ENCODE measurements at places on chromosomes 13 and 19.

DNA sequence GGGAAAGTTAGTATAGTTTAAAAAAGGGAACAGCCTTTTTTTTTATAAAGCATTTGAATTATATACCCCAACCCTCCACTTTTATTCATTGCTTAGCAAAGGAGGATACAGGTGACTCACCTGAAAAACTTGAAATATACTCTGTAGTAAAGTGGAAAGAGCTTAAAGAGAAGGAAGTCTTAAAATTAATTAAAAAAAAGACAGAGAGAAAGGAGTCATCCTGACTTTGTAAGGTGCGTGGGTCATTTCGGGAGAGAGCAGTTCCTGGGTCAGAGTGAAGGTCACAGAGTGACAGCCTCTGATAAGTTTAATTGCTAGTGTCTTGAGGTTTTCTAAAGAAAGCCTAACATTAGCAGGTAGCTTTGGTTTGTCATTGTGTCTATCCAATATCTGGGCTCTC is 310.3 kb downstream of the KLF5 start:
- DNase-seq, result no peak

DNA sequence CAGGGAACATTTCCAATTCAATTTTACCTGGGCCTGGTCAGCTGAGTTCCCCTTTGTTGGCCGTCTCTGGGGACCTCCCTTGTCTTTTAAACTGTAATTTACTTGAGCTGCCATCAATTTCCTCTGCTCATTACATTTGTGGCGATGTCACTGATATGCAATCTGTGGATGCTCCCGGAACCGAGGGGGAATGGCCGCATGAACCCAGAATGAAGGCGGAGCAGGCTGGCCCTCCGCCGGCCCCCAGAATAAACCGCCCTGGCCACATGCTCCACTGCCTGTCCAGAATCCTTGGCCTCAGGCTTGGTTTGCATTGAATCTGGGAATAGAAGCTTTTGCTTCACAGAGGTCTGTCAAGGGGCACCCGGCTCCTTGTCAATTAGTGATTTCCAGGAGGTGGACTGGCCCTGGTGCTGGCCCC is 276.8 kb downstream of the TEX29 start:
- DNase-seq, result no peak

DNA sequence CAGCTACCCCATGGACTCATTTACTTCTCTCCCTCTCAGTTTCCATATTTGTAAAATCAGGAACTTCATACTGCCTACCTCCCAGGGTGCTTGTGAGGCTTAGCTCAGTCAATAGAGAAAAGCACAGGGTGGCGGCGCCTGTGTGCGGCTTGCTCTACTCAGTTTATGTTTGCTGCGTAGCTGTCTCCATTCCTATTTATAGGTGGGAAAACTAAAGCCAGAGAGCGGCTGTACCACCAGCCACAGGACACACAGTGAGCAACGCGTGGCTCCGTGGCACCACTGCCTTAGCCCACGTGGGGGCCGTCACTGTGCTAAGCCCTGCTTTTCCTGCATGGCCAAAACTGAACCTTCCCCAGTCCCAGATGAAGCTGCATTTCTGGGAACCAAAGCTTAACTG is 292.4 kb downstream of the TEX29 start:
- DNase-seq, result no peak

GRCh38 chr13:27396252-27396846 is 28.1 kb upstream of the GTF3A start:
- no peak for DNase-seq

- no peak for DNase-seq
Measured at GRCh38 chr19:39917561-39918182, 16.8 kb downstream of the FCGBP start.

- peak; percentile 91 for DNase-seq
Measured at GRCh38 chr19:18112989-18113478, 15.5 kb downstream of the MAST3 start.

DNA sequence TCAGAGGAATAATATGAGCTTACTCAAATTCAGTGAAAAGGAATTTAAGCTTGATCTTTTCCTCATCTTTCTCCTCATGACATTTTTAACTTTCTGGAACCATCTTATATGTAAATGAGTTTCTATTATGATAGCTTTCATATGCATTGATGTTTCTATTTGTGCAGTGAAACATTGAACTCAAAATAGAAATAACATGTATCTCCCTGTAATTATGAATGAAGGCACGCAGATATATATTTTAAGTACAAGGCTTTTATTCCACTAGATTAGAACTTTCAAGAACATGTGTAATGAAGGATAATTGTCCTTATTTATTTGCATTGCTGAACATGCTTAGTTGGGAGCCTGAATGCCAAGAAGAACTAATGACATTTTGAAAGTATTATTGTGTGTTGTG is 1391.7 kb upstream of the MIR17HG start:
- DNase-seq, result no peak

DNA sequence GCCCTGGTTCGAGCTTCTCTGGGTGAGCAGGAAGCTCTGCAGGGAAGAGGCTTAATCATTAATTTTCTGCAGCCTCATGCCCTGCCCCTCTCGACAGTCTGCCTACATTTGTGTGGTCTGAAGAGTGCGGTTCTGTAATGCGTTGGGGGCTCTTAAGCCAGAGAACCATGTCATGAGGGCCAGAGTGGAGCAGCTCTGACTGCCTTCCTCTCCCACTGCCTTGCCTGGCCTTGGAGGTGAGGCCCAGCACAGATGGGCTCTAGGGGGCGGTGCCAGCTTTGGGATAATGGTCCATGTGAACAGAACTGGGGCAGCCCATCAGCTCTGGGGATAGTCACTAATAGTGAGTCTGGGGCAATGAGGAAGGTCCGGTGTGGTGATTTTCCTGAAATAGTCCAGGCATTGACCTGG is 5.7 kb downstream of the FGF9 start:
- no peak for DNase-seq

DNA sequence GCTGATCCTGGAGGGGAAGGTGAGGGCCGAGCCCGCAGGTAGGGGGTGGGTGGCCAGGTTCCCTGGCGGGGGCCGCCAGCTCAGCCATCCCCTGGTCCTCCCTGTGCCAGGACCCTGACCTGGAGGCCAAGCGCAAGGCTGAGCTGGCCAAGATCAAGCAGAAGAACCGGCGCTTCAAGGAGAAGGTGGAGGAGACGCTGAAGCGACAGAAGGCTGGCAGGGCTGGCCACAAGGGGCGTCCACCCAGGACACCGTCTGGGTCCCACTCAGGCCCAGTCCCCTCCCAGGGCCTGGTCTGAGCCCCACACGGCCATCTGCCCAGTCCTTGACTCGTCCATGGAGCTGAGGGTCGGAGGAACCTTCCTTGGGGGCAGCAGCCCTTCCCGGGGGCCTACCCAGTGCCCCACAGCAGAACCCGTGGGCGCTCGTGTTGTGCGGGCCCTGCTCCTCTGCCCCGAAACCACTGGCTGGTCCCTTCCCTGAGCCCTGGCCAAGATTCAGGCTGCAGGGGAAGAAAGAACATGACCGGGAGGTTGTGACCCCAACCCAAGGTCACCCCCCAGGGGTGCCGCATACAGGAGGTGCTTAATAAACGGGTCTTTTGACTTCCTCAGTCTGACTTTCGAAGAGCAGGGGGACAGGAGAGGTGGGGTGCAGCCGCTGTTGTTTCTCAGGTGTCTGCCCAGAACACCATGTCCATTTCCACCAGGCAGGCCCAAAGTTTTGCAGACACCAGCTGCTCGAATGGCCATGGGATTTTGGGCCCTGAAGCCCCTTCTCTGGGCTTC is 8.7 kb downstream of the DDX49 start:
- DNase-seq, result no peak

DNA sequence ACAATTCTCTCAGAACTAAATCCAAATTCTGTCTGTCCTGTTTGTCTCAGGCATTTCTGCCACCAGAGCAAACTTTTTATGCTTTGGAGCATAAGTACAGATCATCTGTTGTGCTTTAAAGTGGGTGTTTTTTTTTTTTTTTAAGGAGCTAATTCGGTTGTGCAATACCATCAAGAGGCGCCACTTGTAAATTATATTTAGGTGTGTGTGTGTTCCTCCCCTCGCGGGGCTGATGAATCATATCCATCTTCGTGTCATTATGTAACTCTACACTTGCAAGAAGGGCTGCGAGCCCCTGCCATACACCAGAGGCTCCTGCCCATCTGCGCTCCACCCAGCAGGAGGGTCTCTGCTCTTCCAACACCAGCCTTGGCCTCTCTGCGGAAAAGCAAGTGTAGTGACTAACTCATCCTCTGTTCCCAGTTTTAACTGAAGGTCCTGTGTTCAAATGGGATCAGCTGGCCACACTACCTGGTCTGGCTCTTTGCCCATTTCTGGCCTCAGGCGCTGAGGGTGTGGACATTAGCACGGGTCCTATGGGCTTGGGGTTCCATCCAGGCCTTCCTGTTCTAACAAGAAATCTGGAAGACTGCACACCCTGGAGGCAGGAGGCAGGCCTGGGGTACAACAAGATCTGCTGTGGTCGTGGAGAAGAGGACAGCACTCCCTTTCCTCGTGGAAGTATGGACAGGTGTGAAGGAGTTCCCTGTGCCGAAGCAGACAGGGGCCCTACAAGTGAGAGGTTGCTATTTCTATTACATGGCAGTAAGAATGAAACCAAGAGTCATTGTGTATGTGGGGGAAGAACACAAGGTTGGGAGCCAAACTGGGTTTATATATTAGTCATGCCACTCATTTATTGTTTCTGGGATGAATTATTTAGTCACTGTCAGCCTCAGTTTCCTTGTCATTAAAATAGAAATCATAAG is 96.1 kb upstream of the MBNL2 start:
- DNase-seq, result peak; percentile 64

DNA sequence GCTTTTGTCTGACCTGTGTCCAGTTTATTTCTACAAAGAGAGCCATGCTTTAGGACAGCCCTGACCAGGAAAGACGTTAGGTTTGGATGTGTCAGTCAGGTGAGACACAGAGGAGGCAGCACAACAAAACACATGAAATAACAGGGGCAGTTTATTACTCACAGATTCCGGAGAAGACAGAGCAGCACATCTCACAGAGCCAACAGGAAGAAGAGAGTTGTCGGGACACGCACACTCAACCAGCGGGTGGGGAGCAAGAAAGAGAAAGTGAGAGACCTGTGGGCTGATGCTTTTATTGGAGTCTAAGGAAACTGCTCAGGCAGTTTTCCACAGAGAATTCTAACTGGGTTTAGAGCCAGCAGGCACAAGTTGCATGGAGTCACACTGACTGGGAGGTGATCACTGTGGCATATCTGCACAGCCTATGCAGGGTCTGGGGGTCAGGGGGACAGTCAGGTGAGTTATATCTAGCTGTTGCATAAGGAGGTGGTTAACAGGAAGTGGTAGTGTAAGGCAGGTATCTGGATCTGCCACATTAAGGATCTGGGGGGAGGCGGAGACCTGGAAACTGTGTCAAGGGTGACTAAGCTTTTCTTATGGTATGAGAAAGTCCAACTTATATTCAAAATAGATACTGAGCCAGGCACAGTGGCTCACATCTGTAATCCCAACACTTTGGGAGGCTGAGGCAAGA is 24.1 kb upstream of the CEACAM20 start:
- no peak for DNase-seq

- no peak for DNase-seq
Measured at GRCh38 chr19:51468545-51468920, 9.8 kb upstream of the CEACAM18 start.

- peak; percentile 56 for DNase-seq
Measured at GRCh38 chr13:113821847-113822246, 42.0 kb downstream of the GAS6 start.

DNA sequence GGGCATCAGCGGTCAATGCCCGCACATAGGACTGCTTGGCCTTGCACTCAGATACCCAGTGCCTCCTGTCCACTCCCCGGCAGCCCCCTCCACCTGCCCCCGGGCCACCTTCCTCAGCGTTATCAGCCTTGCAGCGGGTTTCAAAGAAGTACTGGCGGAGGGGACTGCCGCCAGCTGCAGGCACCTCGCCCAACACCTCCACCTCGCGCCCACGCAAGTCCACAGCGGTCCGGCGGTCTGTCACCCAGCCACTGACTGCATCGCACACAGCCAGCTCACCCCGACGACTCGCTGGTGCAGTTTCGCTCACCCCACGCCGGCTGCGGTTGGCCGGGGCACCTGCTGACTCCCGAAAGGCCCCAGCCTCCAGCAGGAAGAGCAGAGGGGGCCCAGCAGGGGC is 3.2 kb downstream of the NTF4 start:
- no peak for DNase-seq

DNA sequence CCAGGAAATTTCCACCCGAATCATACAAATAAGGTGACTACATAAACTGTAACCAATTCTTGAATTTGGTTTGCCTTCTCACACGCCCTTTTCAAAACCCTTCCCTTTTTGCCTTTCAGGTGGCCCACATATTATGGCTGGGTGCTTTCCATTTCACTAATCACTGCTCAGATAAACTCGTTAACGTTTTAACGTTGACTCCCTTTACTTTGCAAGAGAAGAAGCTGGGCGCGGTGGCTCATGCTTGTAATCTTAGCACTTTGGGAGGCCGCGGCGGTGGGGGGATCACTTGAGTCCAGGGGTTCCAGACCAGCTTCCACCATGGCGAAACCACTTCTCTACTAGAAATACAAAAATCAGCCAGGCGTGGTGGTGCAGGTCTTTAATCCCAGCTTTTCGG is 19.8 kb upstream of the ZNF91 start:
- DNase-seq, result no peak

DNA sequence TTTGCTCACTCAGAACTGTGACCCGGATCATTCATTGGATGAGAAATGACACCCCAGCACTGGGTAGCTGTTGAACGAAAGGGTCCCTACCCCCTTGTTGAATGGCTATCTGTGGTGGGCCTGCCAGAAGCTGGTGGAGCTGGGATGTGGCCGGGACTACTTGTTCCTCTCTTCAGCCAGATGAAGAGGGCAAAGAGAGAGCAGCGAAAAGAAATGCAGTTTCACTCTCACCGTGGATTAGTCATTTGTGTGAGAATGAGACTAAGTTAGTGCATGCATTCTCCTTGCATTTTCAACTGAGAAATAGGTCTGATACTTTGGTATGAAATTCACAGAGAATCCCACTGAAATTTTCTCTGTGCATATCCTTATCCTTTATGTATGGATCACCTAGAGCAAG is 553.1 kb downstream of the IRS2 start:
- DNase-seq, result no peak

GRCh38 chr13:51601601-51602565 is 17.6 kb downstream of the WDFY2 start:
- DNase-seq, result no peak

DNA sequence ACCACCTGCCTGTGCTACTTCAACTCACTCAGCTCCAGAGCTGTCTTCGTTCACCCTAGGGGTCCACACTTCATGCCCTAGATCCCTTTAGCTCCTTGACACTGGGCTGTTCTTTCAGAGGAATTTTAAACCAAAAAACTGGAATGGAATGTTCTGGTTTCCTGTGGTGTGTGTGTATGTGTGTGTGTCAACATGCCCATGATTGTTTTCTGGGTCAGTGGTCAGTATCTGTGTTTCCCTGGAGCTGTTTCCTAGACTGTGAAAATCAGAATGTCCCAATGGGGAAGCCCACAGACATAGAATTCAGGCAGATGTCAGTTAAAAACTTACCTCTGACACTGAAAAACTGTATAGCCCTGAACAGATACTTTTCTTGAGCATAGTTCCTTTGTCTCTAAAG is 1.3 kb downstream of the PMIS2 start:
- DNase-seq, result no peak

GRCh38 chr19:11421371-11422098 is 2.4 kb upstream of the RGL3 start:
- peak; percentile 79 for DNase-seq

GRCh38 chr19:2511570-2511969 is 35.6 kb downstream of the GADD45B start:
- DNase-seq, result no peak

- no peak for DNase-seq
Measured at GRCh38 chr19:13699786-13700185, 64.5 kb upstream of the MRI1 start.

GRCh38 chr13:35252536-35253205 is 223.8 kb downstream of the MAB21L1 start:
- no peak for DNase-seq
